ENCODE measurements at places on chromosomes 12 and 14.

DNA sequence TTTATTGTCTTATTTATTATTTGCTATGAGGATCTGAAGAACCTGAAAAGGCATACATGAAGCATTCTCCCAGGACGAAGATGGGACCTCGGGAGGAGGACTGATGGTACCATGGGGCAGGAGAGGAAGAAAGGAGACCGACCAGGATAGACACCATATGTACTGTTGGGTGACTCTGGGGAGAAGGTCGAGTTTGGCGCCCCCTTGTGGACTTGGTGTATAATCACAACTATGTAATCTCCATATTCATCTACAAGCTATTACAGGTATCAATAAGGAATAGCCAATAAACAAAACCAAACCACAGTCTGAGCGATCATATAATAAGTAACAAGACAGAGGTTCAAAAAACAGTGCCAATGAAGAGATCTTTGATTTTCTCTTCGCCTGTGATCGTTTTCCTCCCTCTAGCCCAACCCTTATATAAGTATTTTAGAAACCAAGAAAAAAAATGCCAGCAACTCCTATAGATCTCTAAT, 139.1 kb downstream of the SPTSSA start:
- no peaks in the 10 kb centered on the region for H3K27me3 ChIP-seq
- no peaks in the 10 kb centered on the region for H3K4me1 ChIP-seq
- no peaks in the 10 kb centered on the region for H3K36me3 ChIP-seq
- peak; percentile 31 for DNase-seq
- no peak overlapping the region for H3K27ac ChIP-seq

DNA sequence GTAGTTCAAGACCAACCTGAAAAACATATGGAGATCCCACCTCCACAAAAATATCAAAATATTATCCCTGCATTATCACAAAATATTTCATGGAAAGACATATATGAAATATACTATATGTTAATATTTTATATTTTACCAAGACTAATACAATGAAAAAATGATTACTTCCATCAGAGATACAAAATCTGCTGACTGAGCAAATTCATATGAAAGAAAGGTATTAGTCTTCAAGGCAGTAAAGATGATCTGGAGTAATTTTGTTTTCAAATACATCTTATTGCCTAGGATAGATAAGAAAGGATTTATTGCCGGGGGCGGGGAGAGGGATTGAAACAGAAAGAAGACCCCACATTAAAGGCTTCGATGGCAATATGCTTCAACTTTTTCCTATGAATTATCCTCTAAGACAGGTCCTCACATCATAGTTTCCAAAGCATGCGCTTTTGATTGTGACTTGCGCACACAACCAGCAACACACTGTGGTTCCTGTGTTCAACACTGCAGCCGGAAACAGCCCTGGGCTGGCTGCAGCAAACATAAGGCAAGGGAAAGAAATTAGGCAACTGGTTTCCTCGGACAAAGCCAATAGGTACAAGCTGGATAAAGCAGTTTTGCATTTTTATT, 83.2 kb downstream of the SPPL3 start:
- H3K36me3 ChIP-seq = no peaks in the 10 kb centered on the region
- no peak overlapping the region for H3K27ac ChIP-seq
- H3K27me3 ChIP-seq = no peaks in the 10 kb centered on the region
- no peak for DNase-seq
- no peaks in the 10 kb centered on the region for H3K4me1 ChIP-seq
- no peak overlapping the region for H3K4me3 ChIP-seq

- no peaks in the 10 kb centered on the region for H3K27me3 ChIP-seq
- no peak for DNase-seq
- H3K36me3 ChIP-seq = no peaks in the 10 kb centered on the region
- H3K4me3 ChIP-seq = no peak overlapping the region
- no peak overlapping the region for H3K27ac ChIP-seq
These were observed 10.8 kb upstream of the GYS2 start for GRCh38 chr12:21615431-21615830.

GRCh38 chr14:42277840-42278239, 671.2 kb downstream of the LRFN5 start:
- H3K36me3 ChIP-seq = no peaks in the 10 kb centered on the region
- H3K27ac ChIP-seq = no peak overlapping the region
- H3K4me1 ChIP-seq = no peaks in the 10 kb centered on the region
- no peak overlapping the region for H3K4me3 ChIP-seq
- no peak for DNase-seq

- no peaks in the 10 kb centered on the region for H3K27me3 ChIP-seq
- no peak for DNase-seq
- H3K4me1 ChIP-seq = no peaks in the 10 kb centered on the region
- no peaks in the 10 kb centered on the region for H3K36me3 ChIP-seq
These were observed 174.1 kb upstream of the PRMT8 start for GRCh38 chr12:3316776-3317480.

DNA sequence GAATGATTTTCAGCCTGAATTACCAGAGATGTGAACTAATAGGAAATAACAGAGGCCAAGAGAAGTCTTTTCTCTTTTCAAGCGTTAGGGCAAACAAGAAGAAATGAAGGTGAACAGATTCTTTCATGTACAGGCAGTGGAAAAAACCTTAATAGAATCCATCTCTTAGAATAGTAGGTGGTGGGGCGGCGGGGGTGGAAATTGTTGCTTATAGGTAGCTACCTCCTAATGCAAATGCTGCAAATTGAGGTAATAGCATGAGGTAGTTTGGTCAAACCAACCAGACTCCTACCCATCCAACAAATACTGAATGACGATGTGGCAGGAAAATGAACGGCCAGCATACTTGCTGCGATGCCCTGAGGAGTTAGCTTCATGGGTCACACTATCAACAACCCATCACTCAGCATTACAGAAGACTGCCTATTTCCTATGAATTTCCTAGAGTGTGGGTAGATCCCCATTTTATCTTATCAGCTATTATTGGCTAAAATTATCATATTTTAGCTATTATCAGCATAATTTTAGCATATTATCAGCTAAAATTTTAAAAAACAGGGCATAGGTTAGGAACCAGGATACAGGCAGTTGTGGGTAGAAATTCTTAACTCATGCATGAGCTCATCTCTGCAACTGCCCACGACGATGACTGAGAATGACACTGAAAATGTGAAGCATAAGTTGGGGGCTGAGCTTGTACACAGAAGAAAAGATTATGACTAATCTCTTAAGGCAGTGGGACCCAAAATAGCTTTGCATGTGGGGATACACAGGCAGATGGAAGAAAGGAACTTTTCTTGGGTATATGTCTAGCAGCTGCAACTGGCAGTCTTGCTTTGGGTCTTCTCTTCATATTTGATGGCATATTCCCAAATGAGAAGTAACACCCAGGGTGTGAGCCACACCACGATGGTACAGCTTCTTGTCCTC, 68.7 kb downstream of the NIN start:
- H3K4me1 ChIP-seq = no peaks in the 10 kb centered on the region
- no peaks in the 10 kb centered on the region for H3K27me3 ChIP-seq
- H3K27ac ChIP-seq = peak overlapping the region; percentile 51
- H3K4me3 ChIP-seq = no peak overlapping the region

GRCh38 chr12:115341442-115341841, 657.5 kb upstream of the TBX3 start:
- H3K4me1 ChIP-seq = no peaks in the 10 kb centered on the region
- H3K27ac ChIP-seq = peak overlapping the region; percentile 67
- no peak overlapping the region for H3K4me3 ChIP-seq
- H3K27me3 ChIP-seq = no peaks in the 10 kb centered on the region

DNA sequence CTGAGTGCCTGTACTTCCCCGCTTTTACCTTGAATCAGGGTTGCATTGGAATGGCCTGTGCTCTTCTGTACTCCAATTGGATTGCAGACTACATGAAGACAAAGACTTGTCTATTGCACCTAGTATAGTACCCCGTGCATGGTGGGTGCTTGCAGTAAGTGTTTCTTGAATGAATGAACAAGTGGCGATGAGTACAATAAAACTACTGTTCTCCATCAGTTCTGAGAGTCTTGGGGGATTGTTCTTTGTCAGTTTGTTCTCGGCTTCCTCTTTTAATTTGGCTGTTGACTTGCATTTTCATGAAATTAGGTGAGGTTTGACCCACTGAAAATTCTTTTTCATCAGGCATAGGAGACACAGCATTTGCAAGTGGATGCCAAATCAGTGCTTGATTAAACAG, 34.1 kb downstream of the ERH start:
- no peaks in the 10 kb centered on the region for H3K36me3 ChIP-seq
- no peak overlapping the region for H3K4me3 ChIP-seq
- DNase-seq = no peak
- H3K27me3 ChIP-seq = no peaks in the 10 kb centered on the region
- H3K27ac ChIP-seq = no peak overlapping the region
